ENCODE measurements at places on chromosomes 13 and 19.

DNA sequence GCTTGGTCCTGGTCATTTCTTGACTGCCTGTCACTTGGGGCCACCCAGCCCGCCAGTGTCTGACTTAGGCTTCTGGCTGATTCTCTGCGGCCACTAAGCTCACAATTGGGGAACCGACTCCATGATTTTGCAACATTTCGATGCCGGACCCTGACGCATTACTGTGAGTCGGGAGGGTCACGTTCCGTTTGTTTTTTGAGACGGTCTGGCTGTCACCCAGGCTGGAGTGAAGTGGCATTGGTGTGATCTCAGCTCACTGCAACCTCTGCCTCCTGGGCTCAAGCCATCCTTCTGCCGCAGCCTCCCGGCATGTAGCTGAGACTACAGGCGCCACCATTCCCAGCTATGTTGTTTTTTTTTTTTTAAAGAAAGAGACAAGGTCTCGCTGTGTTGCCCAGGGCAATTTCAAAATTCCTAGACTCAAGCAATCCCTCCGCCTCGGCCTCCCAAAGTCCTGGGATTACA is 3.2 kb upstream of the ADAT3 start:
- no peak overlapping the region for H3K27ac ChIP-seq
- no peaks in the 10 kb centered on the region for H3K27me3 ChIP-seq
- H3K4me3 ChIP-seq = no peak overlapping the region
- peaks cover 50% of the 10 kb centered on the region for H3K4me1 ChIP-seq
- DNase-seq = no peak

DNA sequence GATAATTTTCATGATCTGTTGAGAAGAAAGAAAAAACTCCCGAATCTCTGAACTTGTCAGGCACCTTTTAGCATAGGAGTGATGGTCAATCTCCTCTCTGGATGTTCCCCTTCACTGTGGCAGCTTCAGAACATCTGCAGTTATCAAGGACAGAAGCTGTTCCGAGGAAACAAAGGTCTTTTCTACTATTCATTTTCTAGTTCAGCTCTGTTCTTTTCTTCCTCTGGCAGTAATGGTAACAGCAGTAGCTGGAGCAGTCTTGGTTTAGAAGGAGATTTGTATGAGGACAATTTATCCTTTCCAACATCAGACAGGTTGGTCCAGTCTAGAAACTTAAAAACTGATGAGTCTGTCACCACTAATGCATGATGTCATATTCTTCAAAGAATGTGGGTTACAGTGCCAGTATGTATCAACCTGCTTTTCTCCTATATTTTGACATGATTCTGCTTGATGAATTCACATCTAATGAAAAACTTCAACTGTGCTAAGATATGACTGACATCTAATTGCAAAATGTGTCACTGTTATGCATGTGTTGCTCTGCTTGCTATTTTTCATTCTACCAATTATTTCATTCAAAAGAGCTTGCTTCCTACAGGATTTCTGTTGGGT is 41.0 kb downstream of the AKAP11 start:
- no peaks in the 10 kb centered on the region for H3K27me3 ChIP-seq
- no peak overlapping the region for H3K4me3 ChIP-seq
- H3K4me1 ChIP-seq = peaks cover 5% of the 10 kb centered on the region

GRCh38 chr19:48466561-48467325 is 2.4 kb upstream of the CYTH2 start:
- peaks cover 27% of the 10 kb centered on the region for H3K4me1 ChIP-seq
- no peak overlapping the region for H3K27ac ChIP-seq

DNA sequence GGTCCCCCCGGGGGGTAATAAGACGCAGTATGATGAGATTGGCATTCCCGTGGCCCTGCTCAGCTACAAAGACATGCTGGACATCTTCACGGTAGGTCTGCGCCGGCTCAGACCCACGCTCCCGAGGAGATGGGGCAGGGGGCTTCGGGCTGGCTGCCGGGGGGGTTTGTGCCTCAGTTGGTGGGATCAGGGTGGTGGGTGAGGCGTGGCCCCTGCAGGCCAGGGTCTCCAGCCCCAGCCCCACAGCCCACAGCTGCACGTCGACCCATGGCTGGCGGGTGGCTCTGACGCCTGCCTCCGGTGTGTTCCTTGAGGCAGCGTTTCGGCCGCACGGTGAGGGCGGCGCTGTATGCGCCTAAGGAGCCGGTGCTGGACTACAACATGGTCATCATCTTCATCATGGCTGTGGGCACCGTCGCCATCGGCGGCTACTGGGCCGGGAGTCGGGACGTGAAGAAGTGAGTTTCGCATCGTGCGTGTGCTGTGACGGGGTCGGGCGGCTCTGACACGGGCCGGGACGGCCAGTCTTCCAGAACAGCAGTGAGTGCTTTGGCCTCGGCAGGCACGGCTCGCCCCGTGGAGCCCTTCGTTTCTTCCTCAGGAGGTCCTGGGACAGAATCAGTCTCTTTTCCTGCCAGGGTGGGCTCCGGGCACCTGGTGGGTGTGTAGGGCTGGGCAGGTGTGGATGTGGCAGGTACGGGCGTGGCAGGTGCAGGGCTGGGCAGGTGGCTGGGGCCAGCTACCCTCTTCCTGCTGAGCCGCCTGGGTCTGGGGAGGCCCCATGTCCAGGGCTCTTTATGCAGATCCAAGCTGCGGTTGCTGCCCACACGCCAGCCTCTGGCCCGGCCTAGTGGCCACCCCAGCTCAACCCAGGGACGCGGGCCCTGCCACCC is 10.5 kb downstream of the SPPL2B start:
- H3K36me3 ChIP-seq = peaks cover 33% of the 10 kb centered on the region
- H3K4me1 ChIP-seq = peaks cover 13% of the 10 kb centered on the region
- H3K27me3 ChIP-seq = no peaks in the 10 kb centered on the region

GRCh38 chr13:24887759-24888158 is 123.8 kb downstream of the RNF17 start:
- H3K4me1 ChIP-seq = peaks cover 17% of the 10 kb centered on the region
- DNase-seq = no peak
- no peak overlapping the region for H3K27ac ChIP-seq
- H3K4me3 ChIP-seq = no peak overlapping the region

- H3K27me3 ChIP-seq = peaks cover 10% of the 10 kb centered on the region
- no peak for DNase-seq
- H3K27ac ChIP-seq = no peak overlapping the region
- H3K4me1 ChIP-seq = no peaks in the 10 kb centered on the region
- no peak overlapping the region for H3K4me3 ChIP-seq
Measured at GRCh38 chr19:15210323-15210781, 9.6 kb upstream of the NOTCH3 start.

- H3K27ac ChIP-seq = no peak overlapping the region
- no peak overlapping the region for H3K4me3 ChIP-seq
- peaks cover 13% of the 10 kb centered on the region for H3K27me3 ChIP-seq
- H3K4me1 ChIP-seq = peaks cover 6% of the 10 kb centered on the region
- DNase-seq = no peak
Measured at GRCh38 chr19:5345895-5346386, 5.3 kb upstream of the PTPRS start.

- H3K27ac ChIP-seq = peak overlapping the region; percentile 86
- no peaks in the 10 kb centered on the region for H3K27me3 ChIP-seq
- peak overlapping the region; percentile 99 for H3K4me3 ChIP-seq
- no peaks in the 10 kb centered on the region for H3K36me3 ChIP-seq
Measured at GRCh38 chr19:4639531-4640246, 373 bp downstream of the TNFAIP8L1 start.

GRCh38 chr19:12720851-12721655 is 2.7 kb downstream of the TNPO2 start:
- peak overlapping the region; percentile 89 for H3K4me3 ChIP-seq
- peaks cover 38% of the 10 kb centered on the region for H3K36me3 ChIP-seq
- DNase-seq = no peak
- no peaks in the 10 kb centered on the region for H3K27me3 ChIP-seq

DNA sequence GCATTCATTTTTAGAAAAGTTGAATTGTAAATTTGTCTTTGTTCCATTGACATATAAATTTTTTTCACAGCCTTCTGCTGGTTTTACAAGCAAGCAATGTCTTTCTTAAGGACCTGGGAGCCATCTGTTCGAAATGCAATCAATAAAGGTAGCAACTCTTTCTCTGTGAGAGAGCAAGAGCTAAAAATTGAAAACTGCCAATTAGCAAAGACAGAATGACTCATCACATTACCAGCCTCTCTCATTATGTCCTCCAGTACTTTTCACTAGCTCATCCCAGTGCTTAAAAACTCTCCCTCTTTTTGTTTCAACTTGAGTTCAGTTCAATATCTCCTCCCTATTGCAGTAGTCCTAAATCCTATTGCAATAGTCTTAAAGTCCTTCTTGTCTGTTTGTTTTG is 760.7 kb upstream of the SLITRK6 start:
- no peak for DNase-seq
- no peaks in the 10 kb centered on the region for H3K27me3 ChIP-seq

DNA sequence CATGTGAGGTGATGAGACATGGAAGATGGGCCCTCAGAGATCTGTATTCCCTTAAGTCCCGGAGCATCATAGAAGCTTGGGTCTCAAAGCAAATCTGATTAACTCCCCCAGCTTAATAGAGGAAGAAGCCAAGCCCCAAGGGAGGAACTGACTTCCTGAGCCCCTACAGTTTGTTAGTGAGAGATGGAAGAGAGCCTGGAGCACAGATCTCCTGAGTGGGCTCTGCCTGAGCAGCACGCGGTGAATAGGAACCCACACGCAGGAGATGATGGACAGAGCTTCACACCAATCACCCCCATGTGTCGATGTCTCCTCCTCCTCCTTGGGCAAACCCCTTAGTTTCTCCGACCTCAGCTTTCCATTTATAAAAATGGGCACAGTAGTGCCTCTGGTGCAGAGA is 50.1 kb upstream of the ATP12A start:
- H3K4me1 ChIP-seq = peaks cover 15% of the 10 kb centered on the region
- no peak overlapping the region for H3K27ac ChIP-seq
- no peaks in the 10 kb centered on the region for H3K36me3 ChIP-seq
- no peak overlapping the region for H3K4me3 ChIP-seq

GRCh38 chr19:35754370-35755130 is 2.3 kb downstream of the HSPB6 start:
- no peak overlapping the region for H3K27ac ChIP-seq
- H3K36me3 ChIP-seq = peaks cover 34% of the 10 kb centered on the region
- H3K4me3 ChIP-seq = no peak overlapping the region
- peaks cover 37% of the 10 kb centered on the region for H3K4me1 ChIP-seq
- DNase-seq = no peak

DNA sequence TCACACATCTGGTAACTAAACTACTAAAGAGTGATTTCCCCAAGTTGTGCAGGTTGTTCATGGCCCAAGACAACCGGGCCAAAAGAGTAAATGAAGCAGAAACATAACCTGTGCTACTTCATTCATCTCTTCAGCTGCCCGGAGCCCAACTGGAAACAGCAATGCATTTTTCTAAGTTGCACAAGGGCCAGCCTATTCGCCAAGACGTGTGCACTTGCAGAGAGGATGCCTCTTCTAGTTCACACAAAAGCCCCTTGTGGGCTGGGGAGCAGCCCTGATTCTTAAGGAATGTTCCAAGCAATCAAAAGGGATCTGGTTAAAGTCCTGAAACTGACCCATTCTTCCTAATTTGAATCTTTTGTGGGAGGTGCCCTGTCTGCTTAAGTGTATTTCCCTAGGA is 275.8 kb downstream of the SHISA2 start:
- no peaks in the 10 kb centered on the region for H3K27me3 ChIP-seq
- H3K27ac ChIP-seq = no peak overlapping the region
- no peak for DNase-seq
- peaks cover 8% of the 10 kb centered on the region for H3K4me1 ChIP-seq
- H3K36me3 ChIP-seq = no peaks in the 10 kb centered on the region

DNA sequence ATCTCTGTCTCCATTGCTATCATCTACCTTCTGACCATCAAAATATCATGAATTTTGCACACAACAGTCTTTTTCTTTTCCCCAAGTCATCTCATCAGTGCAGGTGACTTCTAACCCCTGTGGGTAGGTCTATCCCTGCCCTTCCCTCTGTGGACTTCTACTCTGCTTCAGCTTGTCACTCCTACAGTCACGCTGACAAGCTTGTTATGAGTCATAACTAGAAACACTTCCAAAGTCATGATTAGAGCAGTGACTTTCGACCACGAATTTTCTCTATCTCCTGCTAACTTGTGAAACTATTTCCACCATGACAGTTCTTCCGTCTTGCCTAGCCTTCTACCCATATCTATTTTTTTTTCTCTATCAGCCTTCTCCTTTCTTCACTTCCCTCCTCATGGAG is 343.7 kb upstream of the ARGLU1 start:
- H3K4me1 ChIP-seq = no peaks in the 10 kb centered on the region
- no peak overlapping the region for H3K27ac ChIP-seq
- no peak for DNase-seq

DNA sequence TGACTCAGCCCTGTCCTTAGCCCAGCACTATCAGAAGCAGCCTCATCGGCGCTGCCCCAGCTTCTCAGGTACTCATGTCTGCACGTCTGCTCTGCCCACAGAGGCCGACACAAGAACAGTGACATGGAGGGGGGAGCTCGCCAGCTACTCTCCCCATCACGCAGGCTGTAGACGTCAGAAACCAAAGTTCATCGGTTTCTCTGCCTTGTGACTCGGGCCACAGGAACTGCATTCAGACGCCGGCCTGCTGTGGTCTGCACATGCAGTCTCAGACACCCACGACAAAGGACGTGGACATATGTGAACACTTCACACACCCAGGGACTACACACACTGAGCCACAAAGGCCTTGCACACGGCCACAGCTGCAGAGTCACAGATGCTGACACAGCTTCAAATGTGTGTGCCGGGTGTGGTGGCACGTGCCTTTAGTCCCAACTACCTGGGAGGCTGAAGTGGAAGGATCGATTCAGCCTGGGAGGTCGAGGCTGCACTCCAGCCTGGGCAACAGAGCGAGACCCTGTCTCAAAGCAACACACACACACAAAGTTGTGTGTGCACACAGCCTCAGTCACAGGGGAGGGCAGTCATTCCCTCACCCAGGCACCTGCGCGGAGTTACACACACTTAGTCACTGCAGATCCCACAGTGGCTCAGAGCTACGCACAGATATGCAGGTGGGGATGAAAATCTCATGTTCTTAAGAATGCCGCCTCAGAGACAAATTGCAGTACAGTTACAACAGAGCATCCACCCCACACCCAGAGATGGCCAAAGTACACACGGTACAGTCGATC is 4.9 kb upstream of the ZFP36 start:
- peaks cover 83% of the 10 kb centered on the region for H3K4me1 ChIP-seq
- H3K27me3 ChIP-seq = no peaks in the 10 kb centered on the region
- peak overlapping the region; percentile 91 for H3K27ac ChIP-seq
- H3K4me3 ChIP-seq = peak overlapping the region; percentile 89

DNA sequence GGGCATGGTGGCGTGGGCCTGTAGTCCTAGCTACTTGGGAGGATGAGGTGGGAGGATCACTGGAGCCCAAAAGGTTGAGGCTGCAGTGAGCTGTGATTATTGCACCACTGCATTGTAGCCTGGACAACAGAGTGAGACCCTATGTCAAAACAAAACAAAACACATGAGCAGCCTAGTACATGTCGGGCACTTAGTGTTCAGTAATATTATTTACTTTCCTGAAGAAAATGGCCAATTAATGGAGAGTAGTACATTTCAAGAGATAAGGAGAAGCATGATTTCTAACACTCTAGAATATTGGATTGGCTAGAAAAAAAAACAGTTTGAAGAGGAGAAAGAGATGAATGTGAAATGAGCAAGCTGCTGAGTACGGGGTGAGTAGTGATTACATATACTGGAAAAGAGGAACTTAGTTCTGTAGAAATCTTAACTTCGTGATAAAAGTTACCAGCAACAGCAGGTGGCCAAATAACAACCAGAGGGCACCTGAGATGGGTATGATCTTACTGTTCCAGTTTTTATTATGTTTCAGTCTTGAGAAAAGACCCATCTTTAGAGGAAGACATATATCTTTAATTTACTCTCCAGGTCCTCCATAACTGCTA is 36.2 kb downstream of the SPATA13 start:
- no peaks in the 10 kb centered on the region for H3K27me3 ChIP-seq
- no peak overlapping the region for H3K4me3 ChIP-seq
- no peak for DNase-seq
- no peaks in the 10 kb centered on the region for H3K36me3 ChIP-seq

- no peak overlapping the region for H3K27ac ChIP-seq
- peaks cover 3% of the 10 kb centered on the region for H3K4me1 ChIP-seq
- no peak overlapping the region for H3K4me3 ChIP-seq
- H3K27me3 ChIP-seq = no peaks in the 10 kb centered on the region
- H3K36me3 ChIP-seq = peaks cover 27% of the 10 kb centered on the region
Measured at GRCh38 chr13:32666990-32667571, 80.8 kb downstream of the PDS5B start.
